ENCODE measurements at places on chromosomes 12 and 14.

GRCh38 chr12:1011091-1011490 lies 20.1 kb downstream of the ERC1 start:
- DNase-seq = no peak

DNA sequence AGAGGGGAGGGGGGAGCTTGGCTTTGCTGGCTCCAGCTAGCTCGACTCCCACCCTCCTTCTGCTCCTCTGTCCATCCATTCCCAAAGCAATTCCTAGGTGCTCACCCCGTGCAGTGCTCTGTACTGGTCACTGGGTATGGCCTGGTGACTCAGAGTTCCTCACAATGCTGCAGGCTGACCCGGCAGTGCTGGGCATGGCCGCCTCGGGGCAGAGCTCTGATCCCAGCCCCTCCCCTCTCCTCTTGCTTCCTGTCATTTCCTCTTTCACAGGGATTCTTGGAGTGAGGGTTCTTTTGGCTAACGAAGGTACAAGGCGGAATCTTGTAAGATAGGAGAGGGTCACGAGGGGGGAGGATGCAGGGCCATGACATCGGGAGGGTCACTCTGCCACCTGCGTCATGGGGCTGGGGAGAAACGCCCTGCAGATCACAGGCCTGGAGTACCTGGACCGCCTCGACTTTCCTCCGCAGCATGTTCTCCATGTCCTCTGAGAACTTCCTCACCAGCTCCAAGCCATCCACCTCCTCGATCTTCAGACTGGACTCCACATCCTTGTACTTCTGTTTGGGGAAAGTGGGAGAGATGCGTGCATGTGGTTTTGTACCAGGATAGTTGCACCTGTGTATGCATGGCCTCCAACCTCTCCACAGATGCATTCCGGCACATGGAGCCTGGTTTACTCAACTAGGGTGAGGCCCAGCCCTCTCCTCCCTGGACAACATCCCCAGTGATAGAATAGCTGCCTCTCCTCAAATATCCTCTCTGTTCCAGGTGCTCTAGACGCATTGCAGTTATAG lies 5.7 kb downstream of the CACNA2D4 start:
- peak; percentile 26 for DNase-seq

GRCh38 chr14:52265253-52265652 lies 2.2 kb upstream of the PTGDR start:
- no peak for DNase-seq

DNA sequence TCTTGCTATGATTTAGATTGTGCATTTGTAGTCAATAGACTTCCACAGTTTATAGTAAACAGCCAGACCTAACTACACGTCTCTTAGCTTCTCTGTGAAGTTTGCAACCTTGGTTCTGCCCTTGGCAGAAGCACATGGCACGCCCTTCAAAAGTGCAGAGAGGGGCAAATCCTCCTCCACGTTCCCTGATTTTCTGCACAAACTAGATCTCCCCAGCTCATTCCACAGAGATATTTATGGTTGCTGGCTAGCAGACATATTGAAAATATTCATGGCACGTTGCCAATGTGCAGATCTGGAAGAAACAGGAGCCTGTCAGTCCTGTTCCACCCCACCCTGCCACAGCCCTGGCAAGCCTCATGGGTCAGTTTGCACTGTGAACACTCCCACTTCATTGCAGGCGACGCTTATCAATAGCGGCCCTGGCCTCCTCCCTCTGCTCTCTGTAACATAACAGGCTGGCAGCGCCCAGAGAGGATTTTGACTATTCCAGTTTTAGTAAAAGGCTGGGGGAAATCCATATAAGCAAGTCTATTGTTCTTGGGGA lies 6.5 kb upstream of the LGALS3 start:
- no peak for DNase-seq

GRCh38 chr14:50739186-50739585 lies 71.1 kb upstream of the SAV1 start:
- no peak for DNase-seq

DNA sequence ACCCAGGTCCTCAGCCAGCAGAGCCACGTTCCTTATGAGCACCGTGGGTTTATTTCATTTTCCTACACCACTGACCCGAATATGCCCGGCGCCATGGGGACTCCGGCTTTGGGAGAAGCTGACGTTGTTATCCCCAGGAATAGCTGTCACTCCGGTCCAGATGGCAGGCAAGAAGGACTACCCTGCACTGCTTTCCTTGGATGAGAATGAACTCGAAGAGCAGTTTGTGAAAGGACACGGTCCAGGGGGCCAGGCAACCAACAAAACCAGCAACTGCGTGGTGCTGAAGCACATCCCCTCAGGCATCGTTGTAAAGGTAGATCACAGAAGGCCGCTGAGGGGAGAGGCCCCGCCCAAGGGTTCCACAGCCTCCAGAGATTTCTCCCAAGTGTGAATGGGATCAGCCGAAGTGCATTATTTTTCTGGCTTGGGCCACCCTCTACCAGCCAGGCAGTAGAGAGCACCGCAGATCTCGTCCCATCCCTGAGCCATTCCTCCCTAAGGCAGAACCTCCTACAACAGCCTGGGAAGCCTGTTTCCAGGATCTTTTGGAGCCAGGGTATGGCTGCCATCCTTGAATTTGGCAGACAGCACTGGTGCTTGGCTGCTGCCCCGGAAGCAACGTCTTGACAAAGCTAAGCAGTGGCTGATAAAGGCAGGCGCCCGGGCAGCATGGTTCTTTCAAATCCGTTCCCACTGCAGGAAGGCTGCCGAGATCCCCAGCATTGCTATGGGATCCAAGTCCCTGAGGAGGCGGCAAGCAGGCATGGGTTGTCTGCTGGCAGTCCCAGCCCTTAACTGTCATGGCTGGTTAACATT lies 17.8 kb downstream of the CDK2AP1 start:
- no peak for DNase-seq

GRCh38 chr12:40515041-40515816 lies 177.0 kb upstream of the CNTN1 start:
- DNase-seq = no peak

DNA sequence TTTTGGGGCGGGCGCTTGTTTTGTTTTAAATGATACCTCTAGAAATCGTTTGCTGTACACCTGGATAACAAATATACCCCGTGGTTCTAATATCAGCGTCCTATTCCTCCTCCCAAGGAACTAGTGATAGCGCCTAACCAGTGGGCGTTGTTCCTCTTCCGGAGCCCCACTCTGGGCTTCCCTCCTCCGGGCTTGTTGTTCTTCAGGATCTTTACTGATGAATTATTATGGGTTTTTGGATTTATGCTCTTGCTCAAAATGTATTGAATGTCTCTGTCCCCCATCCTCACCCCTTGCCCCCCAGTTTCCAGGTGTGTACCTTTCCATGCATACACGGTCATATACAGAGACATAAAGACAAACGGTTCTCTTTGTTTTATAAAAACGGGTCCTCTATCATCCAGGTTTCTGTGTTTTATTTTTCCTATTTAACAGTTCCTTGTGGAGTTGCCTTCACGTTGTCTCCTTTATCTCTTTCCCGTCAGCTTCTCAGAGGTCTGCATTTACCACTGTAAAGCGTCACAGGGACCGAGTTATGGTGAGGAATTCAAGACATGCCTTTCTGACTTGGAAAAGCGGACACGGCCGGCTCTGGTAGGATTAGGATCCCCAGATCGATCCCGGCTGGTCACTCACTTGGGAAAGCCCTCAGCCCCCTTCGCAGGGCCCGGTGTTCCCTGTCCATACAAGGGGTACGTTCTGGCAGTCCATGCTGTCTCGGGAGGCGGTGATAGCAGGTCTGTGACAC lies 655 bp upstream of the PLEKHG3 start:
- no peak for DNase-seq

DNA sequence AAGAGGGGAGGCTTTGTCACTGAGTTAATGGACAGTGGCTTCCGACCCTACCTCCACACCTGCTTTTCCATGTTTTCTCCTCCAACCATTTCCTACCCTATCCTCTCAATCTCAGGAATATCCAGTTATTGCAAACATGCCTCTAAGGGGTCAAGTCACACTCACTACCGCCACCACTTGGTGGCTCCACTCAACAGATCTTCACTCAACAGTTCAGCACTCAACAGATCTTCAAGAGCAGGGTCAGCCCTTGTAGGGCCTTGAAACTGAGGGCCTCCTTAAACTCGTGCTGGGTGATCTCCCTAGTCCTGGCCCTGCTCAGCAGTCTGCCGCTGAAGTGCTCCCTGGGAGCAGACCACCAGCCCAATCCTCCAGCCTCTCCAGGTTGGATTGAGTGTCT lies 14.2 kb downstream of the ZNF641 start:
- DNase-seq = no peak

GRCh38 chr14:21978999-21979314 lies 305.3 kb upstream of the OR4E1 start:
- DNase-seq = no peak

DNA sequence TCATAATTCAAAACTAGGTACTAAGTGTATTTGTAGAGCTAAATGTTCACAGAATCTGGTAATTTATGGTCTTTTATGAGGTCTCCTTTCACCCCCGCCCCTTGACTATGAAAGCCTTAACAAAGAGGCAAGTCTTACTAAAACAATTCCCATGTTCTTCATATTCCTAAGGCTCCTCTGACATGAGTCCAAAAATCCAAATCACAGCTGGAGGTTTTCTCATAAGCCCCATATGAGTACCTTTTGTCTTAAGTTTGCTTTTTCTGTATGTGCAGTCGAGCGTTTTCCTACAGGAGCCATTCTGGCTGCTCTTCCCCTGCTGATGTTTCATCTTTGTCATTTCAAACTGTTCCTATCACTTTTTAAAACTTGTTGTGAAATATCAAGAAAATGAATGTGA lies 55.2 kb downstream of the SIX1 start:
- no peak for DNase-seq

DNA sequence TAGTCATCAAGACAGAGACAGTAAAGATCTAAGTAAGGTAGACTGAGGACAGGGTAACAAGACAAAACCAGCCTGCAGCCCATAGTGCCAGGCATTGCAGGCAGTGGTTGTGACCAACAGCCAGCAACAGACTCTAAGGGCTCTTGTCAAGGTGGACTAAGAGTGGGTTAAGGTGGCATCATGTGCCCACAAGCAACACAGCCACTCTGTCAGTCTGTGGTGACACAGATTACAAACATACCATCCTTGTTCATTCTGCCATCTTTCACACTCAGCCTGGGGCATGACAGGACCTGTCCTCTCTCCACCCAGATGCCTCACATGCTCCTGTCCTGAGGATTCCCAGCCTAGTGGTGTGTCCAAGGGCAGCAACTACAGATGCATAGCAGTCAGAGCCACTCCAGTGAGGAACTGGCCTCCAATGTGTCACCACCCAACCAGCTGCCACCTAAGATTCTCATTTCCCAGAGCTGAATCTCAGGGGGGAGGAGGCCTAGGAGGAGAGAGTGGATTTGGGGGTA lies 28.3 kb downstream of the VDR start:
- DNase-seq = no peak

- no peak for DNase-seq
Measured at GRCh38 chr12:64600164-64600561, 10.1 kb upstream of the RASSF3 start.

DNA sequence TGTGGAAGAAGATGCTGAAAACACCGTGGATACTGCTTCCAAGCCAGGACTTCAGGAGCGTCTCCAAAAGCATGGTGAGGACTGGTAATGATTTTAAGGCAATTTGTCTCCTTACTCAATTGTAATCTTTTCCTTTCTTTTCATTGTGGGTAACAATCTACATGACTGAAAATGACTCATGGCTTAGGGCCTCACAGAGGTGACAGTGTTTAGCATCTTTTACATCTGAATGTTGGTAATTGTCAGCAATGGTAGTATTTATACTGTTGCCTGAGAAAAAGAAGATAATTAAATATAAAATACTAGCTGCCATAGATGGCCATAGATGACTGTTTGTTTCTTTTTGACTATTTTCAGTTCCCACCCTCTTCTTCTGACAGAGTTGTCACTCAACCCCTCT lies 31.6 kb downstream of the TULP3 start:
- DNase-seq = no peak

DNA sequence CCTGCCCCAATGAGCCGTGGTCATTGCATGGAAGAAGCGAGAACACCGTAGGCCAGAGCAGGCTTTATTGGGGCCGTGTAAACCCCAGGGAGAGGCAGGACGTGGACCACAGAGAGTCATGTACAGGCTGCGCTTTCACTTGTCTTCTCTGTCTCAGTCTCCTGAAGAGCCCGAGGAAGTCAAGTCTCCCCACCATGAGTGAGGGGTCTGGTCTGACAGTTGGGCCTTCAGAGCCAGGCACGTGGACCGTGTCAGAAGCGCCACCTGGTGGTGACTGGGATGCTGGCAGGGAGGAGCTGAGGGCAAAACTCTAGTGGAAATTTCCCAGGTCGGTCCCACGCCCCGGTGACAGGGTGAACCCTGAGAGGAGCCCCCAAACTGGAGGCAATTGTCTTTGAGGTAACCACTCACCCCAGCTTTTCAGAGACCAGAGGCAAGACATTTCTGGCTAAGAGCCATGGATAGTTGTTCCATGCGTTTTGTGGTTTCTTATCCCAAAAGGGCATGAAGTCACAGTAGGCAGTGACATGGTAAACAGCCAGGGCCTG lies 17.4 kb downstream of the RPS6KL1 start:
- DNase-seq = peak; percentile 77

Measured in stimulated activated effector memory CD8-positive, alpha-beta T cell treated with anti-CD3 and anti-CD28 coated beads, Interleukin-12 subunit alpha, Interleukin-12 subunit beta, amount 100 ng/mL, for 72 hours (primary cell).